EL (cell line): ENCODE measurements at places on chromosomes 7 and 10.
A peak's percentile ranks its signal among the peaks of the same experiment; 100 is the strongest.

- no peak for DNase-seq
Observed at GRCh38 chr7:48245751-48246472, 74.7 kb downstream of the ABCA13 start.

DNA sequence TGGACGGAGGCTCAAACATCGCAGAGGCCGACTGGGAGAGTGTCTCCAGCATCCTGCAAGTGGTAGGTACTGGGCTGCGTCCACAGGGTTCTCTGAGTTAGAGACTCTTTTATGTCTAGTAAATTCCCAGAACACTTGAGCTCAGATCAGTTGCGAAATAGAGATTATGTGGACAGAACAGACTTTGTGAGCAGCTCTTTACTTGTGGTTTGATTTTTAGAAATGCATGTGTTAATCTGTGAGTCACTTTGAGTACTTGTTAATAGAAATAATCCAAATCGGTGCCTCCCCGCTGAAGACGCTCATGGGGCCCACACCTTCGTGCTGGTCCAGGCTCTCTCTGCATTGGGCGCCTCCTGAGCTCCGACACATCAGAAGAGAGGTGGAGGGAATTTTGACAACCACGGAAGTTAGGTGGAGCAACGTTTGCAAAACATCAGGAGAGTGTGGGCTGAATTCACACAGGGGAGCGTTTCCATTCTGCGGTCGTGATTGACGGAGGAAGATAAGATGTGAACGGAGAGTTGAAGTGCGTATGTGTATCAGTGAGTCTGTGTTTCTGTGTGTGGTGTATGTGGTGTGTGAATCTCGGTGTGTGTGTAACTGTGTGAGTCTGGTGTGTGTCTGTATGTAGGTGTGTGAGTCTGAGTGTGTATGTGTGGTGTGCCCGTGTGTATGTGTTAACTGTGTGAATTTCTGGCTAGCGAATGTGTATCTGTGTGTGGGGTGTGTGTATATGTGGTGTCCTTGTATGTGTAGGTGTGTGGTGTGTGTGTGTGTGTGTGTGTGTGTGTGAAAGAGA lies 32.1 kb downstream of the PFKP start:
- DNase-seq = peak; percentile 29

DNA sequence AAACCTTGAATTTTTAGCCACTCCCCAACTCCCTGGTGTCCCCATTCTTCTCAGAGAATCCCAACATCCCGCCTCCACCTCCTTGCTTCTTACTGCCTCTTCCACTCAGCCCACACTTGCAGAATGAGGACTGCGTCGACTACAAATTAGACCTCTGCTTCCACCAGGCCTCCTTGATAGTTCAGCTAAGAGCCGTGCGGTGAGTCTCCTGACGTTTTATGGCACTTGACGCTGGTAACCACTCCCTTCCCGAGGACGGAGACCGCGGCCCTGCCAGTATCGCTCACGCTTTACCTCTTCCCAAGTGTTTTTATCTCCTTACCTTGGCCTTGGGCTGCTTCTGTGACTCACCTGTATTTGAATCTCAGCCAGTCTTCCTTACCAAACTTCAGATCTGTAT lies 31.1 kb downstream of the RBM17 start:
- no peak for DNase-seq

- DNase-seq = peak; percentile 77
Observed at GRCh38 chr7:128137181-128137580, 103.9 kb upstream of the LEP start.

DNA sequence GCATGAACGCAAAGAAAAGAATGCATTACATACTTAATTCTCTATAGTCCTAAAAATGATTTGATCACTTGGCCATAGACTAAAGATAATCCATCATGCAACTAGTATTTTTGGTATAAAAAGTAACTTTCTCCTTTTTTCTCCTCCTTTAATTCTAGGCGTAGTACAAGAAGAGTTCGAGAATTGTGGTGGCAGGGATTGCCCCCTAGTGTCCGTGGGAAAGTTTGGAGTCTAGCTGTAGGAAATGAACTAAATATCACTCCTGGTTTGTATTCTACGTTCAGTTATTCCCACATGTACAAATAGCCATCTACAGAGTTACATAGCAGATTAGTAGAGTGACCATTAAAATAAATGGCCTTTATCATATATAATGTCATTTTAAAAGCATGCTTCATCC lies 45.5 kb upstream of the HELLS start:
- peak; percentile 14 for DNase-seq

DNA sequence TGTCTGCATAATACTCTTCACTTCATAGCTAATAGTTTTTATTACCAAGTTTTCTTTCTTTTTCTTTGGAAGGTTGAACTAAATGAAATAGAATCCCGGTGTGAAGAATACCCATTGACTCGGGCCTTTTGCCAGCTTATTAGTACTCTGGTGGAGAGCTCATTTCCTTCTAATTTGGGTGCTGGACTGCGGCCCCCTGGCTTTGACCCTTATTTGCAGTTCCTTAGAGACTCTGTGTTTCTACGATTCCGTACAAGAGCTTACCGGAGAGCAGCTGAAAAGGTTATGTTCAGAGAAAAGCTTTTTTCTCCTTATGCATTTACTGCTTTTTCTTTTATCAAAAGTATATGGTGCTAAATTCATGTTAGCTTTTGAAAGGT lies 40.2 kb downstream of the NUP205 start:
- DNase-seq = no peak

- peak; percentile 65 for DNase-seq
Observed at GRCh38 chr7:587767-588166, 68.1 kb upstream of the PDGFA start.

DNA sequence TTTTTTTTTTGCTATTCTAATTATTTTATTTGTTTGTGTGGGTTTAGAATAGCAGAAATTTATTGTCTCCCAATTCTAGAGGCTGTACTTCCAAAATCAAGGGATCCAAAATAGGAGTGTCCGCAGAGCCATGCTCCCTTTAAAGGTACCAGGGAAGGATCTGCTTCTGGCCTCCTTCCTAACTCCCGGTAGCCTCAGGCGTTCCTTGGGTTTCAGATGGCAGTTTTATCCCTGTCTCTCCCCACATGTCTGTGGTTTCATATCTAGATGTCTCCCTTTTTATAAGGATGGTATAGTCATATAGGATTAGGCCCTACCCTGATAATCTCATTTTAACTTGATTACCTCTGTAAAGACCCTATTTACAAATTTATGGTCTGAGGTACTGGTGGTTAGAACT lies 48.4 kb downstream of the BMPR1A start:
- peak; percentile 12 for DNase-seq
